Astrocyte of the spinal cord (primary cell): ENCODE measurements at places on chromosomes 7 and 10.

DNA sequence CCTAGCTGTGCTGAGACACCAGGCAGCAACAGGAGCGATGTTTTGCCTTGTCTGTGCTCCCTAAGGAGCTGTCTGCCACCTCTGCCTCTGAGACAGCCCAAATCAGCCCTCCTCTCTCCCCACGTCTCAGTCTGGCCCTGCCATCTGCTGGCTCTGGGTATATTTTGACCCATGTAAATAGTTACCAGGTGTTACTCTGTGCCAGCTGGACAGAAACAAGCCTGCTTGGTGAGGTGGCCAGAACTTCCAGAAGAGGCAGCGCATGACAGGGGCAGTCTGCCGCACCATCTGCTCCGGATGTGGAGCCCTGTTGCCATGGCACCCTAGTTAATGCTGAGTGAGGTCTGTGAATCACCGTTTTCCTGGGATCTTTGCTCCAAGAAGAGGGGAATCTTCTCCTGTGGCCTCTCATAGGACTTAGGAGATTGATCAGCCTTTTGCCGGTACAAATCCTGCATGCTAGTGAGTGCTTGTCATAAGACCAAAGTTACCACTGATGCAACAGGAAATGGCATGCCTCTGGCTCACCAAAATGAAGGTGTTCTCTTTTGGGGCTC lies 31.8 kb downstream of the GSTO2 start:
- DNase-seq: peak; percentile 98

GRCh38 chr10:132482090-132482800 lies 55.3 kb upstream of the INPP5A start:
- peak; percentile 86 for DNase-seq

DNA sequence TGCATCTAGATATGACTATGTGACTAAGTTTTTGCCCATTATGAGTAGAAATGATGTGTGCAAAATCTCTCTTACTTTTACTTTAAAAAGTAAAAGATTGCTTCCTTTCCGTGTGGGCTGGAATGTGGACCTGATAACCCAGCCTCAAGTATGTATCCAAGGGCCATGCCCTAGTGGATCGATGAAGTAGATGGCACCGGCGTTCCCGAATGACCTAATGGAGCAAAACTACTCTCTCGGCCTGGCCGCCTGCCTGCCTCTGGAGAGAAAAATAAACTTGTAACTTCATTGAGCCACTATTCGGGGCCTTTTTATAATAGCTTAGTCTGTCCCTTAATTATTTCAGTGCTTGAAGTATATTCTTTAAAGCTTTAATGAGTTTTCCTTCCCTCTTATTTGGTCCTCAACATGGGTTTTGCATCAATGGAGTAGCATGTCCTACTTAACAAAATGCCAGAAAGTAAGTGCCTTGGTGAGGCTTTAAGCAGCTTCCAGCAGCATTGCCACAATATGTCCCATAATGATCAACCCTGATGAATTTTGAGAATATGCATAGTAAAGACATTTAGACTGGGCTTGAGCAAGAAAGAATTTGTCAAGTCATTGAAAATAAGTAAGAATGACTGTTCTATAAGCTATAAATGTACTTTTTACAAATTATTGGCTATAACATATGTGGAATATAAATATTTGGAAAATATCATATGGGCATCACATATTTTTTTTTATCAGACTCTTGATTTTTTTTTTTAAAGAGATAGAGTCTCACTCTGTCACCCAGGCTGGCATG lies 61.4 kb downstream of the PLXDC2 start:
- DNase-seq: no peak

- peak; percentile 57 for DNase-seq
Observed at GRCh38 chr10:43204943-43205671, 61.8 kb downstream of the RASGEF1A start.

GRCh38 chr7:71860572-71860971 lies 551.6 kb downstream of the CALN1 start:
- no peak for DNase-seq

GRCh38 chr7:91169830-91170191 lies 94.4 kb upstream of the FZD1 start:
- no peak for DNase-seq

GRCh38 chr10:75836064-75836463 lies 404.6 kb downstream of the LRMDA start:
- DNase-seq: no peak

DNA sequence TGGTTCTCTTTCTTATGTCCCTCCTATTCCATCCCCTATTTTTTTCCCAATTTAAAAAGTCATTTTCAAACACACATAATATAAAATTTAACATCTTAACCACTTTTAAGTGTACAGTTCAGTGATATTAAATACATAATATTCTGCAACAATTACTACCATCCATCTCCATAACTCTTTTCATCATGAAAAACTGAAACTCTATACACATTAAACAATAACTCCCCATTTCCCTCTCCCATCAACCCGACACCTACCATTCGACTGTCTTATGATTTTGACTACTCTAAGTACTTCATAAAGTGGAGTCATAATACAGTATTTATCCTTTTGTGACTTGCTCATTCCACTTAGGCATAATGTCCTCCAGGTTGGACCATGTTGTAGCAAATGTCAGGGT lies 2.6 kb downstream of the KIF11 start:
- DNase-seq: no peak

- DNase-seq: no peak
Observed at GRCh38 chr10:123890226-123890625, 1.4 kb downstream of the CPXM2 start.

DNA sequence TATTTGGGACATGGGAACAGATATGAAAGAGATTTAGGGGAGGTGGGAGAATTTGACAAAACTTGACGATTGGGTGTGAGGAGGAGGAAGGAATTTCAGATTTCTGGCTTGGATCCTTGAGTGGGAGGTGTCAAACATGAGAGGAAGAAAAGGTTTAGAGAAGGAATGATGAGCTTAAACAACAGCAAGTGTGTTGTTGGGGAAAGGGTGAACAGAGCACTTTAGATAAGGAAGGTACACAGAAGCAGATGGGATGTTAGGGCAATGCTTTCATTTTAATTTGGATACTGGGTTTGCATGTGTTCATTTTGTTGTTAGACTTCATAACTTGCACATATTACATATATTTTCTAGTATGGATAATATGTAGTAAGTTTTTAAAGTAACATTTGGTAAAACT lies 23.2 kb downstream of the REEP3 start:
- no peak for DNase-seq

DNA sequence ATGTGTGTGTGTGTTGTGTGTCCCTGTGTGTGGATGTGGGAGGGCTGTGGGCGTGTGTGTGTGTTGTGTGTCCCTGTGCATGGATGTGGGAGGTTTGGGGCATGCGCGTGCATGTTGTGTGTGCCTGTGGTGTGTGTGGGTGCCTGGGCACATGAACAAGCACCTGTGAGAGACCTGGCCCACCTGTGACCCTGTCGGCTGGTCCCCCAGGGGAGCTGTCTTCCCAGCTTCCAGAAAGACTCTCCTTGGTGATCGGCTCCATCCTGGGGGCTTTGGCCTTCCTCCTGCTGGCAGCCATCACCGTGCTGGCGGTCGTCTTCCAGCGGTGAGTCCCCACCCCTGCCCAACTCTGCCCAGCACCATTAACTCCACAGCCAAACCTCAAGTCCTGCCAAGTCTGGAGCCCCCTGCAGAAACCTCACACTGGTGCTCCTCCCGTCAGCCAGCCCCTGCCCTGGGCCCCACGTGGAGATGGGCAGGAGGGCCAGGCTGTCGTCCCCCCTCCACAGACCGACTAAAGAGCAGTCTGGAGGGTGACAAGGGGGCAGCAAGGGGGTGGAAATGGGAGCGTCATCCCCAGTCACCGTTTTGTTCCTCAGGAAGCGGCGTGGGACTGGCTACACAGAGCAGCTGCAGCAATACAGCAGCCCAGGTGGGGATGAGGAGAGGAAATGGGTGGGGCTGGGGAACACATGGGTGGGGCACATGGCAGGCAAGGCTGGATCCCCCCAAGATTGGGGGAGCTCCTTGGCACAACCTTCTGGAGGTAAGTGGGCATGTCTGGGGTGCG lies 12.7 kb downstream of the EPHB6 start:
- no peak for DNase-seq

- DNase-seq: no peak
Observed at GRCh38 chr10:72649291-72649690, 23.4 kb upstream of the MICU1 start.

DNA sequence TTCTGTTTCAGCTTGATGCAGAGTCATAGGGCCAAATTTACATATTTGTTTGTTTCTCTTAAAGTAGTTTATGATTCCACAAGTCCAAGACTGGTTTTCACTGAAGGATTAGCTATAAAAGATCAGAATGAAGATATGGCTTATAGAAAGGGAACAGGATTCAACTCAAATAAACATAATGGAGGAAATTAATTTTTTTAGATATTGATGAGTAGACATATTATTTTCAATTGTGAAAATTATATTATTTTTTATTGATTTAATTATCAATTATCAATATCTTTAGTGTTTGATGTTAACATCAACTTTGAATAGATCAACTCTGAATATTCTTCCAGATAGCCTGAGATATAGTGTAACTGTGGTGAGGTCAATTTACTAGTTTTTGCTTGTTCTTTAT lies 68.1 kb downstream of the VTI1A start:
- DNase-seq: no peak

DNA sequence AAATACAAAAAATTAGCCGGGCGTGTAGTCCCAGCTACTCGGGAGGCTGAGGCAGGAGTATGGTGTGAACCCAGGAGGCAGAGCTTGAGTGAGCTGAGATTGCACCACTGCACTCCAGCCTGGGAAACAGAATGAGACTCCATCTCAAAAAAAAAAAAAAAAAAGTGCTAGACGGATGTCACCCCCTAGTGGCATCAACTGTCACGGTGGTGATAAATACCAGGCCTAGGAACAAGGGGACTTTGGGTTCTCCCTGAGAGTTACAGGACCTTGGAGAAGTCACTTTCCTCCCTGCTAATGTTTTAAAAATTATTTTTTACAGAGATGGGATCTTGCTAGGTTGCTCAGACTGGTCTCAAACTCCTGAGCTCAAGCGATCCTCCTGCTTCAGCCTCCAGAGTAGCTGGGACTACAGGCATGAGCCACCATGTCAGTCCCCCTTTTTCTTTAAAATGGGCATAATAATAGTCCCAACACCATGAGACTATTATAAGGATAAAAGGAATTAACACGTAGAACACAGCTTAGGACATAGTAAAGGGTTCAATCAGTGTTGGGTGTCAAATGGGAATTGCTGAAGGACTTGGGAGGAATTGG lies 2.6 kb upstream of the TMEM130 start:
- no peak for DNase-seq

GRCh38 chr10:103445767-103446567 lies 6.2 kb downstream of the CALHM2 start:
- DNase-seq: no peak

DNA sequence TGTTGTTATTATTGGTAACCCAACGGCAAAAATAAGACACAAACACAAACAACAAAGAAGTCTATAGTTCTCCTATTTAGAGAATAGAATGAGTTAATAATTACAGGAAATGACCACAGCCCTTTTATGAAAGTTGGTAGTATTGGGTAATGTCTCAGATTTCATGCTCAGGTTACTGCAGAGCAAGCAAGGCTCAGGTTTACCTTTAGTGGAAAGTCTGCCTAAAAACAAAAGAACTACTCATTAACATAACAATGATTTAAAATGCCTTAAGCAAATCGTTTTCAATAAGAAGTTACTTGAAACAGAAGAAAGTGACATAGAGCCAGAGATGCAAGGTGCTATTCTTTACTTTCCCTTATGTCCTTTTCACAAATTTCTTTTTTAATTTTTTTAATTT lies 441.2 kb downstream of the PLXDC2 start:
- DNase-seq: no peak

DNA sequence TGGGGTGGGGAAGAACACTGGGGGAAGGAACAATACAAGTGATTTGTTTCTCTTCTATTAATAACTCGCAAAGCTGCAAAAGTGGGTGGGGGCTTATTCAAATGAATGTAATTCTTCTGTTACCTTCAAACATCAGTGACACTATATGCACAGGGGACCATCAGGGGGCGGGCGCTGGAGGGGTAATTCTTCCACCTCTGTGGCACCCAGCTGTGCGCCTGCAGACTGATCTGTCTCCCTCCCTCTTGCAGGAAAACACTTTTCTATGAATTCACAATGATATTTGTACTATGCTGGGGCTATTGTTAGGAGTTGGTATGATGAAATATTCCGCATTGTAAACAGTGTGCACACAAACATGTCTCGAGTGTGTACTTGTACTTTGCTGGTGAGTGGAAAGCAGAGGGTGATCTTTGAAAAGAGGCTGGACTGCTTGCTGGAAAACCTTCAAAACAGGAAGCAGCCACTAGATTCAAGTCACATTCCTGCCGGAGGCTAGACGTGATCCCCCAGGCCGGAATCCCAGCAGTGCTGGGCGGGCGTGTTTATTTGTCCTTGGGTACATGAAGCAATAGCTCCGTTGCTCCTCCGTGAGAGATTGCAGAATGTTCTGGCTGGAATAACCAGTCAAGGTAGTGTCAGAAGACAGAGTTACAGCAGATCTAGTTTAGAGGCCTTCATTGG lies 15.8 kb upstream of the BNIP3 start:
- peak; percentile 78 for DNase-seq

DNA sequence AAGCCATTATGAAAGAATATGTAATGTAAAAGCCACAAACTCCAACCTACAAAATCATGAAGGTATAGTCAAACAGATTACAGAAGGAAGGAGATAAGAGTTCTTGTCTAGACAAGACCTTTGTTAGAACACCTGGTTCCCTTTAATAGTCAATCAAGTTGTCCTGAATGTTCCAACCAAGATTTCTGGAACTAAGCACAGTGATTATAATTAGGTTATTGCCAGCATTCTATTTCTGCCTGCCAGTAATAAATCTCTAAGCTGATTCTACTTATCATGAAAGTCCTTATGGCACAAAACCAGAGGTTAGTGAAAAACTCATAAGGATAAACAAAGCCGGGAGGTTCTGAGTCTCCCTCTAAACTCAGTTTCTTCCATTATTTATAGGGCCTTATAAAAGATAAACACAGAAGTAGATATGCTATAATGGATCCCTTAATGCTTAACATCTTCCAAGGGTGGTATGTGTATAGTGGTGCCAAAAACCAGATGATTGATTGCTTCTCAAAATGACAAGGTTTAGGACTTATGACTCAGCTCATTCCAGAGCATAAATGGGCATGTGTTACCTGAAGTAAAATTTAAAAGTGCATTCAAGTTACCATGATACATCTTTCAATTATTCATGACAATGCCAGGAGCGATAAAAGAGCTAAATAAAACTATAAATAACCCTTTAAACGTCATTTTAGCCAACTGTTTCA lies 237.2 kb downstream of the CSTF2T start:
- DNase-seq: no peak

- no peak for DNase-seq
Observed at GRCh38 chr10:130140425-130140824, 4.2 kb downstream of the GLRX3 start.
